ENCODE measurements at places on chromosomes 1 and 21. TPM values are rescaled to one million over a fixed set of nuclear protein-coding genes. Genes with fewer than 3 reads are reported as not detected.

The MRPL24 gene
- 46.1 TPM for total RNA-seq

The FUBP1 gene
- 101 TPM for total RNA-seq

The CD1B gene
- not detected for total RNA-seq

The FAM163A gene
- not detected for total RNA-seq

The LCE1B gene
- total RNA-seq: not detected

The DCDC2B gene
- total RNA-seq: not detected

The RIPPLY3 gene
- not detected for total RNA-seq

The RNU1-1 gene
- 7,231 TPM for total RNA-seq

The SIM2 gene
- not detected for total RNA-seq
